ENCODE measurements at places on chromosomes 1 and 21.

DNA sequence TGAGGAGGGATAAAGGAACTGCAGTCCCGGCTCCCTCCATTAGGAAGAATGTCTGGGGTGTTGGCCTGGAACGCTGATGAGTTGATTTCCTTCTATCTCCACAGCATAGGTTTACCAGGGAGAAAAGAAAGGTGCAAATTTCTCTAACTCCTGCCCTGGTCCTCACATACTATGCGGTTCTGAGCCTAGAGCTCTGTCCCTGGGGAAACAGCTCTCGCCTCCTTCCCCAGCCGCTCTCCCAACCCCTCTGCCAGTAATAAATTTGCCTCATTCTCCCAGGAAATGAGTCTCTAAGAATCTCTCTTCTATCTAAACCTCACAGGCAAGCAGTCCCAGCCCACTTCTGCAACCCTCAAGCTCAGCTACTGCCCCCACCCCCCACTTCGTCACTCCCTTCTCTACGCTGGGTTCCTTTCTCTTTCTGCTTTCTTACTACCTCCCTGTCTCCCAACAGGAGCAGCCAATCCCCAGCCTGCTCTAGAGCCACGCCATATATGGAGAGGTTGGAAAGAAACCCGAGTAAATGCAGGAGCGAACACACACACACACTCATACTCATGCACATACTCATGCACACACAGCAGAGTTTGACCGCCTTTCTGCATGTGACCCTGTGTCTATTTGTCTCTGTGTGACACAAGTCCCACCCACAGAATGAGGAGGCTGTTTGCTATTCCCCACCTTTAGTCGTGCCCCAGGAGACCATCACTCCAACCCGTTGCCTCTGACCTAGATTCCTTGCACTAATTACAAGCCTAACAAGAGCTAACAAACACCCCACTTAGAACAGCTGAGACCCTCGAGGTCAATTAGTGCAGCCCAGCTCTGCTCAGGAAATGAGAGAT, 13.4 kb downstream of the PLEKHO1 start:
- DNase-seq: peak; percentile 92

GRCh38 chr1:101299141-101299540, 62.3 kb downstream of the S1PR1 start:
- DNase-seq: no peak

DNA sequence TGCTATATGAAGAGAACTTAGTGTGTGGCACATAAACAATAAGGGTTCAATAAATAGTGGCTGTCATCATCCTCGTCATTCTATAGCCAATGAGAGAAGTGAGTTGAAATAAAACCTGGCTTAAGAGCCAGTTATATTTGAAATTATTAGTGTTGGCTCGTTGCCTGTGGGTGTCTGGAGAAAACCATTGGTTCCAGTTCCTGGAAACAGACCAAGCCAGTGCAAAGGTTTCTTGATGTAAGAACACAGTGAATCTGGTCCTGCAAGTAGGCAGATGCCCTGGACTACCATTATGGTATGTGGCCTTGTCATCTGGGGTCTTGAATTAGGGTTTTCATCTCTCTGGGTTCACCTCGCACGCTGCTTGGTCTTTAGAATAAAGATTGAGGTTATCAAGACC, 43.3 kb downstream of the URB2 start:
- DNase-seq: no peak

- no peak for DNase-seq
These were observed 8.4 kb upstream of the SLC16A1 start for GRCh38 chr1:112964347-112964746.

DNA sequence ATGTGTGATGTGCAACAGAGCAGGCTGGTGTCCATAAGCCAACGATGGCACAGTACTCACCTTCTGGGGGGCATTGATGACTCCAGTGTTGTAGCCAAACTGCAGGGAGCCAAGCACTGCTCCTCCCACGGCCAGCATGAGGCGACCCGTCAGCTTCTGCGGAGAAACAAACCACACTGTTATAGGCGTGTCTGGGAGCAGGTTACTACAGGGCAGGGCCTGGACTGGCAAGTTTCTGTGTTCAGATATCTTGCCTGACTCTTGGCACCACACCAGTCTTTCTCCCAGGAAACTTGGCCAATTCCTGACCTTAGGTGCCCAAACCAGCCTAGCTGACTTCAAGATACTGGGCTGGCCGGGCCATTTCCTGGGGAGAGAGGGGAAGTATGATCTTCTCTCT, 15.5 kb downstream of the SLC2A1 start:
- peak; percentile 36 for DNase-seq

DNA sequence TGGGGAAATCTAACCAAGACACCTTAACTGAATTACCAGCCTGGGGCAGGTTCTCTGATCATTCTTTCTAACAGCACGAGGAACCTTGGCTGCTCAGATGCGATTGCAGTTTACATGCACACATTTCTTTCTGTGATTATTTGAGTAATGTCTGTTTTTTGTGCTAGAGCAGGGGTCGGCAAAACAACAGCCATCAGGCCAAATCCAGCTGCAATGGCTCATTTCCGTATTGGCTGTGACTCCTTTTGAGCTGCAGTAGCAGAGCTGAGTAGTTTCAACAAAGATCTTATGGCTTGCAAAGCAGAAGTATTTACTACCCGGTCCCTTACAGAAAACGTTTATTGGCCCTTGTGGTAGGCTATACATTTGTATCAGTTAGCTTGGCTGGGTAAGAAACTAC, 37.1 kb downstream of the ZBTB18 start:
- DNase-seq: no peak

- DNase-seq: no peak
These were observed 10.1 kb upstream of the LRRC38 start for GRCh38 chr1:13523780-13524477.

GRCh38 chr21:25944672-25945213, 210.0 kb downstream of the GABPA start:
- DNase-seq: no peak

- no peak for DNase-seq
These were observed 10.9 kb upstream of the CAP1 start for GRCh38 chr1:40029608-40030007.

- DNase-seq: no peak
These were observed 7.3 kb upstream of the UAP1 start for GRCh38 chr1:162554258-162554657.

- no peak for DNase-seq
These were observed 45.9 kb upstream of the CRB1 start for GRCh38 chr1:197222025-197222685.

DNA sequence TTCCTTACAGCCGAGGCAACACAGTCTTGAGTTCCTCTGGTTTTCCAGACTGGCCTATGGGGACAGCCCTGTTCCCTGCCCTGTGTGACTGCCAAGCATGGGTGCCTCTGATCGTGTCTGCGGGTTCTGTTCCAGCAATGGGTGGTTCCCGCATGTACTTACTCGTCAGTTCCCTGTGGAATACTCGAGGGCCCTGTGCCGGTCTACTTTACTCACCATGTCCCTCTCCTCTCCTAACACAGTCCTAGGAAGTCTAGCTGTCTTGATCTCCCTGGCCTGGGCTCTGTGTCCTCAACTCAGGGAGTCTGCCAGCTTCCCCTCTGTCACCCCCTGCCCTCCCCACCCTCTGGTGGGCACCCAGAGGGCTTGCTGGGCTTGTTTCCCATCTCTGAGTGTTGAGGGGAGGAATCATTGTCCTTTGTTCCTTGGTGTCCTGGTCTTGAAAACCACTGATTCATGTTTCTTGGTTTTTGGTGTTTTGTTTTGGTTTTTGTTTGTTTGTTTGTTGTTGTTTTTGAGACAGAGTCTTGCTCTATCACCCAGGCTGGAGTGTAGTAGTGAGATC, 36.0 kb downstream of the TRAPPC10 start:
- DNase-seq: no peak

GRCh38 chr1:3577300-3577699, 34.0 kb downstream of the MEGF6 start:
- peak; percentile 55 for DNase-seq

DNA sequence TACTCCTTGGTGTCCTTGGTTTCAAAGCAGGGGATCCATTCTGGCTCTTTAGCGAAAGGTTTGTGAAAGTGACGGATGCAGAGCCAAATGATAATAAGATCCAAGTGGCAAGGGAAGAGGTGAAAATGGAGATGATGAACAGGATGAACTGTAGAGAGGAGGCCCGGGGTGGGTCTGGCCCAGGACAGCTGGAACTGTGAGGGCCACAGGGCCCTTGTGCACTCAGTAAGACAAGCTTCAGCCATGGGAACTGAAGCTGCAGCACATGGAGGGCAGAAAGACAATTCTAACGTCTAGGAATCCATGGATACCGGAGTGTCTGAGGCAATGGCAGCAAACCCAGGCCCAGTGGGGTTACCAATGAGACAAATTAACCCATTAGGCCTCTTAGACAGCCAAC, 4.8 kb downstream of the KCNA2 start:
- no peak for DNase-seq

- DNase-seq: no peak
These were observed 30.1 kb upstream of the KIF26B start for GRCh38 chr1:245124644-245125043.

DNA sequence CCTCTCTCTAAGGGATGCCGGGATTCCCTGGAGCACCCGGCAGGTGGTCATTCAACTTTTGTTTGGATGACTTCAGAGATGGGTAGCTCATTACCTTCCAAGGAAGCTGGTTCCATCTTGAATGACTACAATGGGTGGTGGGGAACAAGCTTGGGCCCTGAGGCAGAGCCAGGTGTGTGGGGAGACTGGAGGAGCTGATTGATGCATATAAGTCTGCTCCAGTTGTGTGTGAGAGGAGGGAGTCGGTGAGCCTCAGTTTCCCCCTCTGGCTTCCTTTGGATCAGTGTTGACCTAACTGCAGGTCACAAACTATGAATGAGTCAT, 133.8 kb upstream of the ZBTB40 start:
- DNase-seq: no peak

GRCh38 chr1:110370827-110371226, 20.0 kb downstream of the SLC16A4 start:
- DNase-seq: no peak

GRCh38 chr1:4106731-4107130, 206.7 kb upstream of the C1orf174 start:
- no peak for DNase-seq

DNA sequence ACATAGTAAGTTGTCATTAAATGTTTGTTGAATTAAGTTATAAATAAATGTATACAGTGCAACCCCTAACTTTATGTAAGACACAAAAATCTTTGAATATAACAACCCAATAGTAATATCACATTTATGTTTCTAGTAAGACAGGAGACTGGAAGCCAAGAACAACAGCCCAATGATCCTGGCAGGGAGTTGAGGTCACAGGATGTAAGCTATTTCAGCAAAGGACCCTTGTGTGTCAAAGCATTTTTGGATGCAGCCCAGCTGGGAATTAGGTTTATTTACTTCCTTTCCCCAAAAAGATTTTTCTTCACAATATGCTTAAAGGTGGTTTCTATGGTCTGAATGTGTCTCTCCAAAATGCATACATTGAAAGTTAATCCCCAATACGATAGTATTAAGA, 34.0 kb upstream of the ABCA4 start:
- no peak for DNase-seq

DNA sequence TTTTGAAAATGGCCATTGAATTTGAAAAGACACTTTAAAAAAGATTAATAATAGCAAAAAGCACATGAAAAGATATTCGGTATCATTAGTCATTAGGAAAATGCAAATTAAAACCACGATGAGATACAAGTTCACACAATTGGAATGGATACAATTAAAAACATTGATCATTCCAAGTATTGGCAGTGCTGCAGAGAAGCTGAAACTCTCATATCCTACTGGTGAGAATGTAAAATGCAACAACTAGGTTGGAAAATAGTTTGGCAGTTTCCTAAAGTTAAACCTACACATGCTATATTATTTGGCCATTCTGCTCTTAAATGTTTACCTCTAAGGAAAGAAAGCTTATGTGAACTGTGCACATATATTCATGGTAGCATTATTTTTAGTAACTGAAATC, 838.7 kb upstream of the PRMT6 start:
- no peak for DNase-seq

GRCh38 chr1:51946300-51946699, 44.2 kb downstream of the RAB3B start:
- DNase-seq: no peak
